ENCODE measurements at places on chromosomes 16 and 17. TPM values are rescaled to one million over a fixed set of nuclear protein-coding genes. Genes with fewer than 3 reads are reported as not detected.

The ZPBP2 gene
- total RNA-seq, result 0.67 TPM

The TPSD1 gene
- total RNA-seq, result not detected

The RNF43 gene
- 8.2 TPM for total RNA-seq

The MYO1D gene
- total RNA-seq, result 37.7 TPM

The CLEC18B gene
- 0.16 TPM for total RNA-seq

The ACOX1 gene
- total RNA-seq, result 26.7 TPM
